ENCODE measurements at places on chromosomes 4 and X. TPM values are rescaled to one million over a fixed set of nuclear protein-coding genes. Genes with fewer than 3 reads are reported as not detected.

GLUD2 gene
- total RNA-seq: 2.6 TPM

GPR119 gene
- not detected for total RNA-seq

ATOH1 gene
- not detected for total RNA-seq

KIF4A gene
- total RNA-seq: 2.4 TPM

PDLIM3 gene
- total RNA-seq: 42.0 TPM

SYAP1 gene
- total RNA-seq: 31.1 TPM

GRCh38 chr4:87053802-87054767 is 119.3 kb downstream of the AFF1 start:
- peak overlapping the region; percentile 37 for H3K27ac ChIP-seq
- H3K4me3 ChIP-seq: no peak overlapping the region
- DNase-seq: no peak
- no peaks in the 10 kb centered on the region for H3K36me3 ChIP-seq
- H3K27me3 ChIP-seq: no peaks in the 10 kb centered on the region

DNA sequence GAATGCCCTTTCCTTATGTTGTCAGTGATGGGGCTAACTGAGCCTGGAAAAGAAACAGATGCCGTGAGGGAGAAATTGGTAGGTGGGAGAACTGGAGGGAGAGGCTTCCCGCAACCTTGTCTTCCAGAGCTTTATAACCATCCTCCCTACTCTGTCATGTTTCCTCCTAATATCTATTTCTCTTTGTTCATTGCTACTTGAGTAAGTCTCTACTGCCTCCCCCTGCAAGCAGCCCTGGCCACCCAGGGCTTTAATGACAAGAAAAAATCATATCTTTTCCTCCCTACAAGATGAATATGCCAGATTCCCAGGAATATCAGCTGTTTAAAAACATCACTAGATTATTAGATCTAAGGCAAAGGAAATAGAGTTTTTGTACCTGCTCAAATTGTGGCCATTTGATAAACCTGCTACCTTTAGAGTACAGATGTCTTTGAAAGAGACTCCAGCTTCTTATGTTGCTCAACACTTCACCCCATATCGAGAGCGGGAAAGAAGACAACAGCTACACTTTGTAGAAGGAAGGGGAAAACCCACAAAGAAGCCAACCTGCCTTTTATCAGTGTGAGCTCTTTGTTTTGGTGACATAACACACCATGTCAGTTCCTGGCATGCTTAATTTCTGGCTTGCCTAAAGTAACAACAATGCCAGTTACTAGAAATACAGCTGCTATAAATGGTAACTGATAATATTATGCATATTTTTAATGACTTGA is 186.6 kb upstream of the LEF1 start:
- no peak overlapping the region for H3K4me3 ChIP-seq
- DNase-seq: no peak
- no peak overlapping the region for H3K27ac ChIP-seq
- H3K4me1 ChIP-seq: peaks cover 42% of the 10 kb centered on the region
- no peaks in the 10 kb centered on the region for H3K27me3 ChIP-seq
- no peaks in the 10 kb centered on the region for H3K36me3 ChIP-seq

DNA sequence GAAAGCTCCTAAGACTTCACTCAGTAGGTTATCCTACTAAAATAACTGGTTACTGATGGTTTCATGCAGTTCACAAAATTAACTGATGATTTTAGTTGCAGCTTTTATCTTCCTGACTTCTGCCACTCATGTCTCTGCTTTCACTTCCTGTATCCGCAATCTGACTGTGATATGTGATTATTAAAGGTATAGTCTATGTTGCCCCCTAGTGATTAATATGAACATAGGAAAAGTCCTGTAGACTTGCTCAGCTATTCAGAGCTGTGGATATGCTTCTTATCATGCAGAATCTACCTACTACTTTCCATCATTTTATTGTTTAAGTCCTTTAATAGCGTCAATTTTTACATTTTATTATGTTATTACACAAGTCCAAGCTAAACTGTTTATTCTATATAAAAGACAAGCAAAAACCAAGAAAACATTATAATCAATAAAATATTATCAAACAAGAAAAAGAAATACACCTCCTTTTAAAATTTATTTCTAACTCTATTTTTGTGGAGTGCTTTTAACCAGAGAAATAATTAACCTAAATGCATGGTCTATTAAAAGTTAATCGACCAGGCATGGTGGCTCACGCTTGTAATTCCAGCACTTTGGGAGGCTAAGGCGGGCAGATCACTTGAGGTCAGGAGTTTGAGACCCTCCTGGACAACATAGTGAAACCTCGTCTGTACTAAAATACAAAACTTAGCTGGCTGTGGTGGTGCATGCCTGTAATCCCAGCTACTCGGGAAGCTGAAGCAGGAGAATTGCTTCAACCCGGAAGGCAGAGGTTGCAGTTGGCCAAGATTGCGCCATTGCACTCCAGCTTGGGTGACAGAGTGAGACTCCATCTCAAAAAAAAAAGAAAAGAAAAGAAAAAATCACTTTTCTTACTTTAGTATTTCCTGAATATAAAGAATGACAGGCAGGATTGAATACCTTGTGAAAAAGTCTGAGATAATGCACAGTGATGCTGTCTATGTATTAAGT is 40.4 kb upstream of the TLR2 start:
- H3K27me3 ChIP-seq: no peaks in the 10 kb centered on the region
- H3K4me1 ChIP-seq: no peaks in the 10 kb centered on the region
- no peaks in the 10 kb centered on the region for H3K36me3 ChIP-seq
- no peak overlapping the region for H3K4me3 ChIP-seq
- no peak overlapping the region for H3K27ac ChIP-seq

- no peaks in the 10 kb centered on the region for H3K27me3 ChIP-seq
- no peaks in the 10 kb centered on the region for H3K4me1 ChIP-seq
- no peak overlapping the region for H3K27ac ChIP-seq
- no peak overlapping the region for H3K4me3 ChIP-seq
Measured at GRCh38 chrX:55638933-55639332, 15.7 kb downstream of the FOXR2 start.

DNA sequence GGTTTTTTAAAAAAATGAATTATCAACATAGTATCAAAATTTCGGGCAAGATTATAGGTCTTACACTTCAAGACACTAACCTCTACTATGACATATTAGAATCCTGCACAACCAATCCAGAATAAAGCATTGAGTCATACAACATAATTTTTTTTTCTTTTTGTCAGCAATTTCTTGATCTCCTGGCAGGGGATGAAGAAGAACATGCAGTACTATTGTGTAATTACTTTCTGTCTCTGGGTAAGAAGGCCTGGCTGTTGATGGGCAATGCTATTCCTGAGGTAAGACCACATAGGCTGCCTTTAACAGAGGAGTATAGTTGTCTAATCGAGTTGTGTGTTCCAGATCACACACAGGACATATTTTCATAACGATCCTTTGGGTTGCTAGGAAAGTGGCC is 67.5 kb downstream of the FBXL5 start:
- peaks cover 8% of the 10 kb centered on the region for H3K36me3 ChIP-seq
- no peak overlapping the region for H3K27ac ChIP-seq
- H3K27me3 ChIP-seq: no peaks in the 10 kb centered on the region
- no peak for DNase-seq
- peaks cover 1% of the 10 kb centered on the region for H3K4me1 ChIP-seq

DNA sequence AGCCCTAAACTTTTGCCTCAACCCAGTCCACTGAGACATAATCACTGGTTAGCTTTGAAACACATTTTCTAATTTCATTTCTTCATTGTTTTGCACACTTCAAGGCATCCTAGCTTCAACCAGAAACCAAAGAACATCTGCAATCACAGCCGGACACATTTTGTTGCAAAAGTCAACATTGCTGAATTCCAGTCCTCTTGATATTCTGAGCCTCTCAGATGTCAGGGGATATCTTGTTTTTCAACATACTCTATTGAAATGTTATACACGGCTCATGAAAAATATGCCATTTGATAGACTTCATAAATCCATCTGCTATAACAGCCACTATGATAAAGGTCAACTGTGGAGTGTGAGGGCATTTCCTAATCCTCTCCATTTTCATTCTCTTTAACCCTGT is 241.6 kb upstream of the PUDP start:
- H3K4me3 ChIP-seq: no peak overlapping the region
- no peaks in the 10 kb centered on the region for H3K36me3 ChIP-seq
- no peaks in the 10 kb centered on the region for H3K4me1 ChIP-seq
- no peak for DNase-seq
- H3K27ac ChIP-seq: no peak overlapping the region

DNA sequence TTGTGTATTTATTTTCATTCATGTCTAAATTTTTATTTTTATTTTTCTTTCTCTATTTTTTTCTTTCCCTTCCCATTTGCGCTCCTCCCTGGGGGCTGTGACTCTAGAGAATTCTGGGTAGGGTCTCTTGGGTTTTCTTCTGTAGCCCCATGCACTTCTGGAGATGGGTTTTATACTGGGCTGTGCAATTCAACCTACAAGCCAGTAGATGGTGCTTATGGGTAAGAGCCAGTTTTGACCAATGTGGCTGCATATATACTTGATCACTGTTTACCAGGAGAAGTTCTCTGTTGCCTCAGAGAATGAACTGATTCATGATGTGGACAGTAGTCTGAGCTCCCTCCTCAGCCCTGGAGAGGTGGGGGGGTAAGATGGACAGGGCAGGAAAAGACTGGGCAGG is 614.6 kb downstream of the PCDH19 start:
- H3K36me3 ChIP-seq: no peaks in the 10 kb centered on the region
- no peak overlapping the region for H3K4me3 ChIP-seq

GRCh38 chrX:155662282-155662681 is 49.5 kb upstream of the TMLHE start:
- no peaks in the 10 kb centered on the region for H3K36me3 ChIP-seq
- H3K27ac ChIP-seq: no peak overlapping the region
- H3K4me3 ChIP-seq: no peak overlapping the region
- H3K27me3 ChIP-seq: no peaks in the 10 kb centered on the region
- no peaks in the 10 kb centered on the region for H3K4me1 ChIP-seq
- DNase-seq: no peak

DNA sequence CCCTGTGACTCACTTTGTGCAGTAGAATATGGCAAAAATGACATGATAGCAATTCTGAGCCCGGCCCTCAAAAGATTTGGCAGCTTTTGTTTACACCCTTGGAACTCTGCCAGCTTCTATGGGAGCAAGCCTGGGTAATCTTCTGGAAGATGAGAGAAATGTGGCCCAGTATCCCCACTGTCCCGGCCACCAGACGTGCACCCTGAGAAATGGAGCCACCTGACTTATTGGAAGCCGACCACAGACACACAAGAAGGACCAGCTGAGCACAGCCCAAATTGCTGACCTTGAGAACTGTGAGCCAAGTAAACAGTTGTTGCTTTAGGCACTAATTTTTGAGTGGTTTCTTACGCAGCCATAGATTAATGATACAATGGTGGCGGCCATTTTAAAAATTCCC is 197.0 kb downstream of the STIM2 start:
- DNase-seq: no peak
- H3K4me3 ChIP-seq: no peak overlapping the region
- no peaks in the 10 kb centered on the region for H3K4me1 ChIP-seq
- H3K36me3 ChIP-seq: no peaks in the 10 kb centered on the region
- H3K27me3 ChIP-seq: no peaks in the 10 kb centered on the region
- no peak overlapping the region for H3K27ac ChIP-seq

DNA sequence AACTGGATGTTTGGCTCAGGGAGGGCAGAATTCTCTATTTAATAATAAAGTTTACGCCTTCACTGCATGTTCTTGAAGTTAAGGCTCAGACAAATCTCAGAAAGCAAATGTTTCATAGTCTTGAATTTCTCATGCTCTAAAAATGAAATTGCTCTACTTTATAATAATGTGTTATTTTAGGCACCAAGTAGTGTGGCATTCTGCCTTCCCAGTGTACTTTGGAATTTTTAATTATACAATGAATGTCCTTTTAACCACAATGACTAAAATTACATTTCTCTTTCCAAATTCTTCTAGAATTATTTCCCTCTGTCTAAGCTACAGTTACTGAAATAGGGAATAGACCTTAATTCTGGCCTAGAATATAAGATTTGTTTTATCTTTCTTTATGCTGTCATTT is 97.9 kb upstream of the PDE5A start:
- no peak overlapping the region for H3K4me3 ChIP-seq
- H3K27me3 ChIP-seq: no peaks in the 10 kb centered on the region
- no peak for DNase-seq
- H3K27ac ChIP-seq: no peak overlapping the region
- no peaks in the 10 kb centered on the region for H3K36me3 ChIP-seq

GRCh38 chrX:44742480-44743155 is 101.2 kb upstream of the DUSP21 start:
- H3K4me3 ChIP-seq: no peak overlapping the region
- H3K27ac ChIP-seq: no peak overlapping the region
- no peaks in the 10 kb centered on the region for H3K36me3 ChIP-seq
- no peaks in the 10 kb centered on the region for H3K4me1 ChIP-seq
- no peak for DNase-seq

DNA sequence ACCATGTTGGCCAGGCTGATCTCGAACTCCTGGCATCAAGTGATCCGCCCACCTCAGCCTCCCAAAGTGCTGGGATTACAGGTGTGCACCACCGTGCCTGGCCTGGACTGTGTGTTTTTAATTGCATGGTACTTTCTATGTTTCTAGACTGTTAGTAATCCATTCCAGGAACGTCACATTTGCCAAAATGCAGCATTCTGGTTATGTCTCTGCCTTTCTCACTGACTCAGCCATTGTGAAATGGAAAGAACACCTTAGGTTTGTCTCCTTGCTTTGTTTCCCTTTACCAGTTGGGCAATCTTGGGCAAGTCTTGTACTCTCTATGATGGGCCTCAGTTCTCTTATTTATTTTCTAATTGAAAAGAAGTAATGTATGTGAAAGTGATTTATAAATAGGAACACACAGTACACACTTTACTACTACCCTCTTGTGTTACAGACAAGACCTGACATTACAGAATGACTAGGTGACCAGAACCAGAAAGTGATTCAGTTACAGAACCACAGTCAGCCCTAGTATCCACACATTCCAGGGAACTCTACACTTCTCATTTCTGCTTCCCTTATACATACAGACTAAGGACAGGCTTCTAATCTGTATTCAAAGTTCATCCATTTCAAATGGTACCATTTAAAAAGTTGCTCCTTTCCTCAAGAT is 187.1 kb downstream of the MGST2 start:
- H3K27me3 ChIP-seq: no peaks in the 10 kb centered on the region
- peaks cover 6% of the 10 kb centered on the region for H3K4me1 ChIP-seq
- H3K27ac ChIP-seq: no peak overlapping the region
- DNase-seq: no peak
- no peaks in the 10 kb centered on the region for H3K36me3 ChIP-seq
